Liver (tissue), 10 donors: ENCODE measurements at places on chromosomes 3 and 15. TPM values are rescaled to one million over a fixed set of nuclear protein-coding genes. Genes with fewer than 3 reads are reported as not detected.

DNA sequence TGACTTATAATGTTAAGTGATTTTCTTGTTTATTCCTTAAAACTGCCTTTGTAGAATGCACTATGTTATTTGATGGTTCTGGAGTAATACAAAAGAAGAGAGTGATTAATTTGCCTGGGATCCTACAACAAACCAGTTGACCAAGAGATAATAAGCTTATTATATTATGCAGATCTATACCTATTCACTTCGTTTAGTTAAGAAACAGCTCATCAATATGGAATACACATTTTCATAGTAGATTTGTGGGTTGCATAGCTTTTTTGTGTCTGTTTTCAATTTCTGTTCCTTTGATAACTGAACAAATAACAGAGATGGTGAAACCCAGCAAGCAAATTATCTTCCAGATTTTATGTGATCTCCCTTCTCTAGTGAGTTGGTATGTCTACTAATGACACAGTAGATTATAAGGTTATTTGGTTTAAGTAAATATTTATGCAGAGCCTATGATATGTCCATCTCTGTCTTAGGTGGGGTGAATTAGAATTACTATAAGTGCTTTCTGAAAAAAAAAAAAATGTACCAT is 443.3 kb upstream of the TPRG1 start:
- H3K27me3 ChIP-seq, result no peaks in the 10 kb centered on the region
- H3K27ac ChIP-seq, result no peak overlapping the region
- H3K36me3 ChIP-seq, result peaks cover 1% of the 10 kb centered on the region
- DNase-seq, result no peak

- H3K27ac ChIP-seq, result peak overlapping the region; percentile 65
- H3K27me3 ChIP-seq, result no peaks in the 10 kb centered on the region
- no peaks in the 10 kb centered on the region for H3K36me3 ChIP-seq
- no peak overlapping the region for H3K4me3 ChIP-seq
These were observed 225.8 kb upstream of the SLCO3A1 start for GRCh38 chr15:91627473-91628278.

GRCh38 chr15:64460724-64461720 is 644 bp downstream of the ZNF609 start:
- DNase-seq, result peak; percentile 36
- H3K36me3 ChIP-seq, result no peaks in the 10 kb centered on the region
- H3K4me3 ChIP-seq, result peak overlapping the region; percentile 97
- H3K4me1 ChIP-seq, result peaks cover 47% of the 10 kb centered on the region
- H3K27me3 ChIP-seq, result no peaks in the 10 kb centered on the region
- H3K27ac ChIP-seq, result peak overlapping the region; percentile 70

DNA sequence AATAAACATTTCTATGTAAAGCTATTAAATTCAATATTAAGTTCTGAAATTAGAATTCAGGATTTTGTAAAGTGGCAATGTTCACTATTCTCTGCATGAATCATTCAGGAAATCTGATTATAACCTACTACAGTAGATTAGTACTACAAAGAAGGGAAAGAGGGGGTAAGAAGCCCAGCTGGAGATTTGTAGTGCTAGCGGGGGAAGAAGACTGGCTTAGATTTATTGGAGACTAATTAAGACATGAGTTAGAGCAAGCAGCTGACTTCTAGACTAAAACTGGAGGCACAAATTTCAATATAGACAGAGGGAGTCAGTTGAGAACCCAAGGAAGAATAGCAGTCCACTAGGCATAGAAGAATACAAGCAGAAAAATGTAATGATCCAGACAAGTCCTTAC is 55.8 kb upstream of the SETMAR start:
- H3K36me3 ChIP-seq, result no peaks in the 10 kb centered on the region
- DNase-seq, result no peak
- H3K27me3 ChIP-seq, result no peaks in the 10 kb centered on the region
- no peak overlapping the region for H3K27ac ChIP-seq
- H3K4me1 ChIP-seq, result no peaks in the 10 kb centered on the region

DNA sequence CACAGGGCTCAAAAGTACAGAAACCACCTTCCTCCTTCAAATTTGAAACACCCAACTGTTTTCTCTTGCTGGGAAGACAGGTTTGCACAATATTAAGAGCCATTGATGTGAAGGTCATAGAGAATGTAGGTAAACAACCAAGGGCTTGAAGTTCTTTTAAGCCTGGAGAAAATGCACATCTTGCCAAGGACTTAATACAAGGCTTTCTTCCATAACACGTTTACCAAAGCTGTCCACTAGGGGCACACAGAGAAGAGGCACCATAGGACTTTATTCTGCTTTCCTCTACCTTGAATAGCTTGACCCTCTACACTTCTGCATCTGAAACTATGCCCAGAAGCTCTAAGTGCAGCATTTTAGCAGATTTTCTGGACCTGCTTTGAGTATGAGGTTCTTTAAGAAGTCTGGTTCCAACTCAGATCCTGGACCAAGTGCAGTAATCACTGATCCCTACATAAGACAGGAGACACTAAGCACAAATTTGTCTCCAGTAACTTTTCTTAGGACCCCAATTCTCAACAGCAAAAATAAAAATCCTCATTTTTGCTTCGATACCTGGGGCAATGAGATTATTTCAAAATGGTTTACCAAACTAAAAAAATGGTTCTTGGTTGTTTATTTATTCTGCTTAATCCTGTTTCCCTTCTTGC is 138.0 kb downstream of the FBN1 start:
- H3K27me3 ChIP-seq, result no peaks in the 10 kb centered on the region
- H3K4me3 ChIP-seq, result no peak overlapping the region
- H3K4me1 ChIP-seq, result no peaks in the 10 kb centered on the region
- no peaks in the 10 kb centered on the region for H3K36me3 ChIP-seq

DNA sequence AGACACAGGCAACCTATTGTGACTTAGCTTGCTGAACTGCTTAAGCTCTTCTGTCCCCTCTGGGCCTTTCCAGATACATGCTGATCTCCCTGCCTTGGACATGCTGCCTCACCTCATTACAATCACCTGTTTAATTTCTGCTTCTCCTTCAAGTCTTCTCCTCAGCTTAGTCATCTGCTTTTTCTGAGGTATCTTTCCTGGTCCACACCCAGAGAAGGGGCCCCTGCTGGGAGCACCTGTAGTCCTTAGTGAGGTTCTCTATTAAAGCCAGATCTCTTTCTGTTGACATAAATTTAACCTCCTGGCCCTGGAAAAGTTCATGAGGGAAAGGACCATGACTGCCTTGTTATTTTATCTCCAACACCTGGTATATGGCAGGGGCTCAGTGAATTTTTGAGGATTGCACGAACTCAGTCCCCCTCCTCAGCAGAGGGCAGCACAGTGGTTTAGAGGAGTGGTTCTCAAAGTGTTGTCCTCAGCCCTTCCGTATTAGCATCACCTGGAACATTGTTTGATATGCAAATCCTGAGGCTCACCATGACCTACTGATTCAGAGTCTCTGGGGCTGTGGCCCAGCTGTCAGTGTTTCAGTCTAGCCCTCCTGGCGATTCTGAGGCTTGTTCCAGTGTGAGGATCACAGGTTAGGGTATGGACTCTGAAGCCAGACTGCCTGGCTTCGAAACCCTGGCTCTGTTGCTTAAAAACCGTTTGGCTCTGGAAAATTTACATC is 12.7 kb downstream of the COL6A6 start:
- no peaks in the 10 kb centered on the region for H3K27me3 ChIP-seq
- H3K36me3 ChIP-seq, result no peaks in the 10 kb centered on the region
- no peak overlapping the region for H3K27ac ChIP-seq
- no peak for DNase-seq
- no peaks in the 10 kb centered on the region for H3K4me1 ChIP-seq
- H3K4me3 ChIP-seq, result no peak overlapping the region

SLC7A14 gene
- under 0.01 TPM for total RNA-seq

ANKDD1A gene
- total RNA-seq, result 0.65 TPM
